ENCODE measurements at places on chromosomes 1 and 21.
A peak's percentile ranks its signal among the peaks of the same experiment; 100 is the strongest.

DNA sequence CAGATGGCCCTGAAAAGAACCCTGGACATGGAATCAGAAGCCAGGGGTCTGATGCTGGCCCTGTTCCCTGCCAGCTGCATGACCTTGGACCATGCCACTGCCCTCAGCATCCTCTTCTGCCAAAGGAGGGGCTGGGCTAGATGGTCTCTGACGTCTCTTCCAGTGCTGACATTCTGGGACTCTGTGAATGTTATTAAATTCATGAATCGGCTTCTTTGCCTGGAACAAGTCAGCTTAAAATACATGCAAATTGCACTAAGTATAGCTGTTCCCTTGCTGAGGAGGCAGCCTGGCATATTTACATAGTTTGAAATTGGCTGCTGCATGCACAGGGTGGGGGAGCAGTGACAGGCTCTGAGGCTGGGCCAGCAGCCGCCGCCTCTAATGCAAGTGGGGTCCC lies 23.8 kb downstream of the KCNA2 start:
- DNase-seq = no peak

DNA sequence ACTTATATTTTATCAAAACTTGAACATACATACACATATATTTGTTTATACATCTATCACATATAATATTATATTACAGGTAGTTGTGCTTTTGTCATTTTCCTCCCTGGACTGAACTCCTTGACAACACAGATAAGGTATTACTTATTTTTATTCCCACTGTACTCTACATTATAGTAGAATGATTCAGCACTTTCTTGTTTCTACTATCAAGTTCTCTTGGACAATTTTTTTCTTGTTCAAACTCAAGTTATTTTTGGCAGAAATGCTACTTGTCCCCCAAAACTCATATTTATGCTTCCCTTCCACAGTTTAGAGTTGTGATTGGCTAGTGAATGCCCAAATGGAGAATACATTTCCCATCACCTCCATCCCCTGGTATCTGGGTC lies 10.8 kb upstream of the PTPRC start:
- no peak for DNase-seq

- DNase-seq = no peak
These were observed 20.6 kb upstream of the MAGI3 start for GRCh38 chr1:113369699-113370098.

DNA sequence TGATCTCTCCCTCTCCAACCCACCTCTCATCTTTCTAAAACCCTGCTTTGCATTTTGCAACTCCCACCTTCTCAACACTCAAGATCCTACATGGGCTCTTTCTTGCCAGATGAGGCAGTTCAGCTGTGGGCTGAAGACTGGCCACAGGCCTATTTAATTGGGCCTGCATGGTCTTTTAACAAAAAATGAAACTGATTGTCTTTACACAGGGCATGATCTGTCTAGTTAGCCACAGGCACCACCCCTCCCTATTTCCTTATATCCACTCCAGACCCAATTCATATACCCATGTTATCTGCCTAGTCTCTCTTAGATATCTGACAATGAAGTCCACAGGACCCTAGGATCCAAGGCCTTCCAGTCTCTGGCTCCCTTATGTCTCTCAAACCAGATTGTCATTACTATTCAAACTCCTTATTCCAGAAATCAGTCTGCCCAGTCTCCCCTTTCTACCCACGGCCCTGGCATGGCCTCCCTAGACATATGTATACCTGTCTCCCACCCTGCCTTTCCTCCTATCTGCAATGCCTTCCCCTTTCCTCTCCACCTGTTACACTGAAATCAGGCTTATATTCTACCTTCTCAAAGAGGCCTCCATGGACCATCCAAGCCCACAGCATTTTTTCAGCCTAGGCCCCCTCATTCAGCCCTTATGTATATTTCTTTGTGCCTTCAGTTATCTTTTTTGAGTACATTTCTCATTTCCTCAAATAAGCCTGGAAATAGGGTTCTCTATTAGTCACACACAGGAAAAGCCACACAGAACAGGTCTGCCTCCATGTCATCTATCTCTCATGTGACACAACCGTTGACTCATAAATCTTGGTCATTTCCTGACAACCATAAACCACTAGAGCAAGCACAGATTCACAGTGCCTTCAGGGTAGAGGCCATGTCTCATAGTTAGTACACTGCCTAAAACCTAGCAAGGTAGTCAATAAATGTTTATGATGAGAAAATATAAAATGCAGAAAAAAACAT lies 39.0 kb downstream of the LPAR3 start:
- peak; percentile 72 for DNase-seq

DNA sequence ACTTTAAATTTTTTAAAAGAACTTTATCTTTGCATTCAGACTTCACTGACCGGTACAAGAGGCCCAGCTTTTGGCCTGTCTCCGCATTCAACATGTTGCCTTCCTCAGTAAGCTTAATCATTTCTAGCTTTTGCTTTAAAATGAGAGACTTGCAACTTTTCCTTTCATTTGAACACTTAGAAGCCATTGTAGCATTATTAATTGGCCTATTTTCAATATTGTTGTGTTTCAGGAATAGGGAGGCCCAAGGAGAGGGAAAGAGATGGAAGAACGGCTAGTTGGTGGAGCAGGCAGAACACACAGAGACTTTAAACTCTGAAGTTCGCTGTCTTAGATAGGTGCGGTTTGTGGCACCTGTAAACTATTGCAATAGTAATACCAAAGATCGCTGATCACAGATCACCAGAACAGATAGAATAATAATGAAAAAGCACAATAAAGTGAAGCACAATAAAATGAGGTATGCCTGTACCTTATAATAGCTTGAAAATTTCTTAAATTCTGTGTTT lies 31.4 kb downstream of the RABGAP1L start:
- no peak for DNase-seq

- DNase-seq = no peak
These were observed 139.8 kb downstream of the AJAP1 start for GRCh38 chr1:4794020-4794780.
